GM13976 (cell line): ENCODE measurements at places on chromosomes 1 and 21.
A peak's percentile ranks its signal among the peaks of the same experiment; 100 is the strongest.

DNA sequence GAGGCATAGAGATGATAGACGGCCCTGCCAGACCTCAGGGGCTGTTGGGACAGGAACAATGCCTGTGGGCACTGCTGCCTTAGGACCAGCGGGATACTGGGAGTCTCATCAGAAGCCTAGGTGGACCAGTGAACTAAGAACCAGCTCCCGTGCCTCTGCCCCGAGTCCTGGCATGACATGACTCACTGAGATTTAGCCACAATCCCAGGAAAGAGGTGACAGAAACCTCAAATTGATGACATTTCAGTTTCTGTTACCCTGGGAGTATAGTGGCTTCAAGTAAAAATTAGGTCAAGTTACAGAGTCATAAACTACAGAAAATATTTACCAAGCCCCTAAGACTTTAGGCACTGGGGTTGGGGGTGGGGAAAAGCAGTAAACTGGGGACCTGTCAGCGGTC lies 74.6 kb upstream of the GADD45A start:
- DNase-seq, result no peak

DNA sequence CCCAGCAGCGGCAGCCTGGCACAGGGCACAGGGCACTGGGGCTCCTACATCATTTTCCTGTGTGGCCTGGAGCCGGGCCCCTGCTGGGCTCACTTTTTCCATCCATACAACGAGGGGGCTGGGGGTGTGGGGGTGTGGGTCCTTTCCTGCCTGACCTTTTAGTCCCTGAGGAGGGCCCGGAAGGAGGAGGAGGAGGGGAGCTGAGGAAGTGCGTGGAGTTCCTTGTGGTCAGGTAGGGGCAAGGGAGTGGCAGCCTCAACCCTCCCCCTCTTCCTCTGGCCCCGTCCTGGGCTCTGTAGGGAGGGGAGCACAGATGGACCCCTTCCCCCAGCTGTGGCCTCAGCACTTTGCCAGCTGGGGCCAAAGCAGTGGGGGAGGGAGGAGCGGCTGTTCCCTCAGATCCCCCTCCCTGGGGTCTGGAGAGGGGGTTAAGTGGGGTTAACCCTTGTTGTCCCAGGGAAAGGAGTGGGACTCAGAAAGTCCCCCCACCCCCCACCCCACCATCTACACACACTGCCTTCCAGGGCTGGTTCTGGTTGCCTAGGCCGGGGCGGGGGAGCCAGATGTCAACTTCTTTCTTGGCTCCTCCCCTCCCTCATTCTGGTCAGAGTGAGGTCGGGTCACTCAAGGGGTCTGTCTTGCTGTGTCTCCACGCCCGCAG lies 5.7 kb downstream of the NTRK1 start:
- no peak for DNase-seq

GRCh38 chr1:18940303-18941020 lies 16.0 kb downstream of the IFFO2 start:
- no peak for DNase-seq

DNA sequence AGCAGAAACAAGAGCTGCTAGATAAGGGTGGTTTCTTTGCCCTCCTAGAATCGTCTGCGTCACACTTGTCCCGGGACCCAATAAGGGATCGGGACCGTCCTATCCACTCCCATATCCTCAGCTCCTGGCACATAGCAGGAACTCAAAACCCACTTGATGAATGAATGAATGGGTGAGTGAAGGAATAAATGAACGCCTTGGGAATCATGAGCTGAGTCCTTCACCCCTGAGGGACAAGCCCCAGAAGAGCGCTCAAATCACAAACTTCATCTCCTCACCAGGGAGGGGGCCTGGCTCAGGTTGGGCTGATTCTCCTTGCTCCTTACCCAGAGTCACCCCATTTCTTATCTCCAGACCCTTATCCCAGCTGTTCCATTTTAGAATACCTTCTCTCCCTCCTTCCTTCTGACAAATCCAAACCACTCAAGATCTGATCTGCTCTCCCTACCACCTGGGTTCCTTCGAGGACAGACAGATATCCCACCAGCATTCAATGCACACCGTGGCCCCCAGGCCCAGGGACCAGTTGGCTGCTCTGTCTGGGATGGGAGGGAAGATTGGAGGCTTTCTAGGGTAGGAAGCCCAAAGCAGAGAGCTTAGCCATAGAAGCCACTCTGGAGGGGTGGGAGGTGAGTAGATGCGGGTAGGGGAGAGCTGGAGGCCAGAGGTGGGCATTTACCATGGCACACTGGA lies 643 bp upstream of the MOB3C start:
- no peak for DNase-seq

DNA sequence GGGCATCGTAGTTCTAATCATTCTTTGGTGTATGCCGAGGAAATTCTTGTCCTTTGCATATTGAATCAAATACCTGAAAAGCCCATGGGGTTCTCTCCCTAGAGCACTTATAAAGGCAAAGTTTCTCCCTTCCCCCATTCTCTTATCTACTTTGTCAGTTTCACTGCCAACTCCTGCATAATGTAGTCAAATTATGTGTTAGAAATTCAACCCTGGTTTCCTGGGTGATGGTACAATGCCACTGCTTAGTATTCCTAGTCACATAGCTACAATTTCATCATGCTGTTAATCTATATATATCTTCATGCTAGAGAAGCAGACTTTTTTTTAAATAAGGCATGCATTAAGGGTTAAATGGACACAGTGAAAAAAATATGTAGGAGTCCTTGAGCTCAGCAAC lies 119.0 kb downstream of the PDE4B start:
- no peak for DNase-seq

GRCh38 chr21:46007492-46007868 lies 25.9 kb downstream of the COL6A1 start:
- peak; percentile 29 for DNase-seq

DNA sequence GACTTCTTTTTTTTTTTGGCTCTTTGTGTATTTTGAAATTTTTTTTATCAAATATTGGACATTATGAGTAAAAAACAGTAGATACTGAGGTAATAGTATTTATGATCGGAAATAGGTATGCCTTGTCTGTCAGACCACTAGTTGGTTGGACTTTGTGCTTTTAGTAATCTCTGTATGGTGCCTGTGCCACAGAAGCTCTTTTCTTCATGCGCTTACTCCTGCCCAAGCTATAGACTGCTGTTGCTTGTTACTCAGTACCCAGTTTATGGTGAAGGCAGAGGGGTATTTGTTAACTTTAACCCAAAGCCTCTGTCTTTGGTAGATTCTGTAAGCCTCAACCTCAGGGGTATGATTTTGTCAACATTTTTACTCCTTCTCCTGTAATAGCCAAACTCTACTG lies 8.6 kb downstream of the SLC30A7 start:
- no peak for DNase-seq

GRCh38 chr1:70142075-70142474 lies 63.3 kb downstream of the LRRC40 start:
- no peak for DNase-seq
